CD4-positive, alpha-beta memory T cell (primary cell): ENCODE measurements at places on chromosomes 13 and 19. TPM values are rescaled to one million over a fixed set of nuclear protein-coding genes. Genes with fewer than 3 reads are reported as not detected.

GRCh38 chr13:28031220-28031895 is 42.9 kb upstream of the URAD start:
- H3K4me1 ChIP-seq: peaks cover 4% of the 10 kb centered on the region
- H3K4me3 ChIP-seq: no peak overlapping the region
- H3K27me3 ChIP-seq: no peaks in the 10 kb centered on the region
- no peak for DNase-seq

DNA sequence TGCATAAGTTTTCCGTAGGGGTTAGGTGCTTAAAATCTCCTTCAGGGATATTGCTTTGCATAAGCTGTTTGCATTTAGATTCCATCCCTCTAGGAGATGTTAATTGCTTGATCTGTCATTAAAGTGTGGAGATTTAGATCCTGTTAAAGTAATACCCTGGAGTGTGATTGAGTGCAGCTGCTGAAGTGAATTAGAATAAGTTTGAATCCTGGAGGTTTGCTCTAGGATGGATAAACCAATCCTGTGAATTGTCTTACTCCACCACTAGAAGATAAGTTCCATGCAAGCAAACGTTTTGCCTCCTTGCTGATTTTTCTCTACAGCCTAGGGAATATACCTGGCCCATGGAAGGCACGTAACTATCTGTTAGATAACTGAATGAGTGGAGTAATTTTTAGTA is 1487.2 kb upstream of the PRR20A start:
- H3K27ac ChIP-seq: no peak overlapping the region
- H3K4me1 ChIP-seq: no peaks in the 10 kb centered on the region
- no peak overlapping the region for H3K4me3 ChIP-seq
- H3K36me3 ChIP-seq: no peaks in the 10 kb centered on the region

DNA sequence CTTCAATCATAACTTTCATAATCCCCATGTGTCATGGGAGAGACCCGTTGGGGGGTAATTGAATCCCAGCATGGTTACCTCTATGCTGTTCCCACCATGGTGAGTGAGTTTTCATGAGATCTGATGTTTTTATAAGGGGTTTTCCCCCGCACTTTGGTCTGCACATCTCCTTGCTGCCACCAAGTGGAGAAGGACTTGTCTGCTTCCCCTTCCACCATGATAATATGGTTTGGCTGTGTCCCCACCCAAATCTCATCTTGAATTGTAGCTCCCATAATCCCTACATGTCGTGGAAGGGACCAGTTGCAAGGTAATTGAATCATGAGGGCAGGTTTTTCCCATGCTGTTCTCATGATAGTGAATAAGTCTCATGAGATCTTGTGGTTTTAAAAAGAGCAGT is 524.9 kb downstream of the SLITRK5 start:
- no peaks in the 10 kb centered on the region for H3K27me3 ChIP-seq
- H3K36me3 ChIP-seq: no peaks in the 10 kb centered on the region
- no peaks in the 10 kb centered on the region for H3K4me1 ChIP-seq
- H3K4me3 ChIP-seq: no peak overlapping the region

- no peaks in the 10 kb centered on the region for H3K36me3 ChIP-seq
- H3K27ac ChIP-seq: no peak overlapping the region
- no peaks in the 10 kb centered on the region for H3K4me1 ChIP-seq
- H3K27me3 ChIP-seq: no peaks in the 10 kb centered on the region
- no peak for DNase-seq
- no peak overlapping the region for H3K4me3 ChIP-seq
These were observed 68.1 kb downstream of the CHST8 start for GRCh38 chr19:33689868-33690267.

FFAR1 gene
- total RNA-seq: not detected
